ENCODE measurements at places on chromosomes 1 and 21.

GRCh38 chr1:206566999-206567398, 45.3 kb downstream of the EIF2D start:
- DNase-seq: no peak

DNA sequence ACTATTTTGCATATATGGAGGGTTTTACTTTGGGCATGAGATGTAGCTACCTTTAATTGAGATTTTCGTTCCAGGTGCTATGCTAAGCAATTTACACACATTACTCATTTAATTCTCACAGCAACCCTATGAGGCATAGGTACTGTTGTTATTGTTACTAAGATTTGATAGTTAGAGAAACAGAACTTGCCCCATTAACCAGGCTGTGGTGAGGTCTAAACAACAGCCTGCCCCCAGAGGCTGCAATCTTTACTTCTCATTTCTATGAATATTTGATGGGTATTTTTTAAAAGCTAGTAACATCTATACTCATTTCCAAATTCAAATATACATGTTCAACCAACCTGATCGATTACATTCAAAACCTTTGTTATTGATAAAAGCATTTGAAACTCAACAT, 155.6 kb downstream of the GALNT2 start:
- DNase-seq: no peak

DNA sequence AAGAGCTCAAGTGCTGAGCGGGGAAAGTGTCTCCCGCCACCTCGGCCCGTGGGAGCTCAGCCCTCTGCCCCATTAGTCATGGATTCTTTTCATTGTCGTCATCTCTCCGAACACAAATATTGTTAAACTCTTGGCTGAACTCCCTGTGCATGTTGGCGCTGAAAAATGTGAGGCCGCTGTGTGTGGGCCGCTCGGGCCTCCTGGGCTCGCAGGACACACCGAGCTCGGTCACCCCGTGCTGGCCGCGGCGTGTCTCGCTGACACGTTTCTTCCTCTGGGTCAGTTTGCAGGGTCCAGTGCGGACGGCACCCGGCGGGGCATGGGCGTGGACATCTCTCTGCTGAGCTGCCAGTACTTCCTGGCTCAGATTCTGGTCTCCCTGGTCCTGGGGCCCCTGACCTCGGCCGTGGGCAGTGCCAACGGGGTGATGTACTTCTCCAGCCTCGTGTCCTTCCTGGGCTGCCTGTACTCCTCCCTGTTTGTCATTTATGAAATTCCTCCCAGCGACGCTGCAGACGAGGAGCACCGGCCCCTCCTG, 25.6 kb downstream of the SLC45A1 start:
- DNase-seq: no peak

GRCh38 chr1:7376676-7377075, 394.4 kb upstream of the VAMP3 start:
- DNase-seq: no peak

DNA sequence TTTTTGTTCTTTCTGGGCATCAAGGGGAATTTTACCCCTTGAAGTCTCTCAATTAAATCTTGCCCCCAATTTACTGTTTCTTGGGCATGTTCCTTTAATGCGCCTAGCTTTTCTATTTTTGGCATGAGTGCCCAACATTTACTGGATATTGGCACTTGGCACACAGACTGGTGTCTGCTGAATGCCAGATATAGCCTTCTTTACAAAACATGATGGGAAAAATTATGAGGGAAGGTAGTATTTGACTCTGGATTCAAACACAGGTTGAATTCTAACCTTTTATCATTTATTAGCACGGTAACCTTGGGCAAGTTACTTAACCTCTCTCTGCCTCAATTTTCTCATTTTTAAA, 88.3 kb upstream of the GPR52 start:
- no peak for DNase-seq

- no peak for DNase-seq
Observed at GRCh38 chr1:41364442-41365319, 3.4 kb downstream of the FOXO6 start.

DNA sequence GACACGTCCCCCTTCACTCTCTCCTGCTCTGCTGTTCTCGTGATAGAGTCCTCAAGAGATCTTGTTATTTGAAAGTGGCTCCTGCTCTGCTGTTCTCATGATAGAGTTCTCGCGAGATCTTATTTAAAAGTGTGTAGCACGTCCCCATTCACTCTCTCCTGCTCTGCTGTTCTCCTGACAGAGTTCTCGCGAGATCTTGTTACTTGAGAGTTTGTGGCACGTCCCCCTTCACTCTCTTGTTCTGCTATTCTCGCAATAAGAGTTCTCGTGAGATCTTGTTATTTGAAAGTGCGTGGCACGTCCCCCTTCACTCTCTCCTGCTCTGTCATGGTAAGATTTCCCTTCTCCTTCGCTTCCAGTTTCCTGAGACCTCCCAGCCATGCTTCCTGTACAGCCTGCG, 47.9 kb downstream of the SMYD3 start:
- DNase-seq: no peak

GRCh38 chr1:153647346-153647714, 11.2 kb upstream of the SNAPIN start:
- DNase-seq: no peak

DNA sequence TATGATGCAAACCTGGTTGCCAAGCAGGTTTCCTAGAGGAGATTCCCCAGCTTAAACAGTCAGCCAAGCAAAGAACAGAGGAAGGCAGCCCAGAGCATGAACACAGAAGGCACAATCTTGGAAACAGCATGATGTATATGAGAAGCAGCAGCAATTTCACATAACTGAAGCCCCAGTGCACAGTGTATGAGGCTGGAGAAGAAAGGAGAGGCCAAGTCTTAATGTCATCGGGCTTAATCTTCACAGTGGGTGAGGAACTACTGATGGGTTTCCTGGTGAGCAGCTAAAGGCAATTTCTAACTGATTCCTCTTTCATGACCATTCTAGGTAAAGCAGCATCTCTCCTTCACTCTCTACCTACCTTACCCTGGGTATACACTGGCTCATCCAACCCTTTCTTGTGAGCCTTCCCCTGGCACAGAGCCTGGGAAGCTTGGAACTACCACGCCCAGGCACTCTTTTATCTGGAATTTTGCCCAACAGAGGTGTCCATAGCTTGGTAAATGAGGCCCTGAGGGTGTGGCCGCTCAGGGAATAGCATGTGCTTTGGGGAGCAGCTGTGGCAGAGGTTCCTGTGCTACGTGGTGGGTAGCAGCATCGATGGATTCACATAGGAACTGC, 22.0 kb downstream of the FYB2 start:
- no peak for DNase-seq

DNA sequence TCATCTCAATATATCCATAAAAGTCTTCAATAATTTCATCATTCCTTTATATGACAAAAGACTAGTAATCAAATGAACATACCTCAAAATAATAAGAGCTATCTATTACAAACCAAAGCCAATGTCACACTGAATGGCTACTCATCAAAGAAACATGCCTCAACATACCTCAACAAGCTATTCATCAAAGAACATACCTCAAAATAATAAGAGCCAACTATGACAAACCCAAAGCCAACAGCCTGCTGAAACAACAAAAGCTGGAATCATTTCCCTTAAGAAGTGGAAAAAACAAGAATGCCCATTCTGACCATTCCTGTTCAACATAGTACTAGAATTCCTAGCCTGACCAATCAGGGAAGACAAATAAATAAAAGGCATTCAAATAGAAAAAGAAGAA, 1373.7 kb downstream of the BRINP3 start:
- no peak for DNase-seq

DNA sequence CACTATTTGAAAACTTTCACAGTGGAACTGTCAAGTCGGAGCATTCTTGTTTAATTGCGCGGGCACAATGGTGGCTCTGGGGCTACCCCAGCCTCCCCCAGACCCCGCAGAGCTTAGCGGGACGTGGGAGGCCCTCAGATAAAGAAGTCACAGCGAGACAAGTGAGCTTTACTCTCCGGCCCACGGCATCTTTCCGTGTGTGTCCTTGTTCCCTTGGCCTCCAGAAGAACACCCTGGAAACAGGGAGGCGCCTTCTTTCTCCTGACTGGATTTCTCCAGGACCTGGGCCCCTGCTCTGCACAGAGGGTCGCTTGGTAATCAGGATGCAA, 382.8 kb downstream of the RRAGC start:
- no peak for DNase-seq

GRCh38 chr1:92980732-92981647, 19.7 kb upstream of the DIPK1A start:
- no peak for DNase-seq

Data from activated T-cell treated with anti-CD3 and anti-CD28 coated beads for 4 hours (primary cell).